ENCODE measurements at places on chromosomes 16 and 17.

DNA sequence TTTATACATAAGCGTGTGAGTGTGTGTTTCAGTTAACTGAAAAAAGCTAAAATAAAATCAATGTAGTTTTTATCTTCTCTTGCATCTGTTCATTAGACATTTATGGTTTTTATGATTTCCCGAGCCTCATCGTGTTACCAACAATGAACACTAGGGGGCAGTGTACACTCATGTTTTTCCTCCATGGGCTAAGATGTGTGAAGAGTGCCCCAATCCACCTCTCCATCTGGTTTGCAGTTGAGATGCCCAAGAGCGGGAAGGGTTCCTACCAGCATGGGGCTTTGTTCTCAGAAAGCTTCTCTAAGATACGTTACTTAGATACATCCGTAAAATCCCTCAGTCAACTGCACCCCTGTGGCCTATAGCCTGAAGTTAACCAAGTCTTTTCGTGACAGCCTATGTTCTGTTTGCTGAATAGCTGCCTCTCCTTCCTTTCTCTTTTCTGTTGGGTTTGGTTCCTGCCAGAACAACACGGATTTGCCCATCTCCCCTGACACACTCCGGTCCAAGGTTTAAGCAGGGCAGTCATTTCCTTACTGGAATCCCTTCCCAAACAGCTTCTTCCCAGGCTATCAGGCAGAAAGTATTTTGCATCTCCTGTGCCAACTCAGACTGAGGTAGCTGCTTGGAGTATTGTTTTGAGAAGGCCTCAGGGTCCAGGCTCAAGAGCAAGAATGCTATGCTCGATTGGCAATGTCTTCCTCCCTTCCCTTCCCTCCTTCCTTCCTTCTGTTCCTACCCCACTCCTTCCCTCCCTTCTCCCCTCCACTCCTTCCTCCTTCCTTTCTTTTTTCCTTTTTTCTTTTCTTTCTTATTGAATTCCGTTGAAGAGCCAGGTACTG is 12.9 kb upstream of the ELAC2 start:
- peak; percentile 7 for DNase-seq

- no peak for DNase-seq
These were observed 223.1 kb upstream of the MAF start for GRCh38 chr16:79823639-79824038.

GRCh38 chr17:55673743-55674506 is 48.7 kb downstream of the TMEM100 start:
- DNase-seq = peak; percentile 82

DNA sequence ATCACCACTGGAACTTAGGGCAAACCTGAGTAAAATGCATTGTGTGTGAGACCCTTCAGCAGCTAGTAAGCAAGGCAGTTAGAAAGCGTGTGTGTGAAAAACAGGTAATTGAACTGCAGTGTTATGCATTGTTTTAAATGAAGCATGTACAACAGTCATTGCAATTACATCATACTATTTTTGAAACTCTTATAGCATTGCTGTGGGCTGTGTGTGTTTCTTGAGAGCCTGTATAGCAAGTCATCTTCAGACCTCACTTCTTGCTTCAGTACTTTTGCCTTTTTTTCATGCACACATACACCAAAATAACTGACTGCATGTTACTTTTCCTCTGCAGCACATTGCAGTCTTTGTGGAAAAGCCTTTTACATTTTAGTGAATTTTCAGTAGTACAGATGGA is 19.2 kb downstream of the PTRH2 start:
- no peak for DNase-seq

GRCh38 chr17:19004421-19005136 is at the start of gene FAM83G:
FAM83G (minus strand) TSS chr17:19004764; CDS start chr17:19004041, 723 bp downstream.
- no peak for DNase-seq

DNA sequence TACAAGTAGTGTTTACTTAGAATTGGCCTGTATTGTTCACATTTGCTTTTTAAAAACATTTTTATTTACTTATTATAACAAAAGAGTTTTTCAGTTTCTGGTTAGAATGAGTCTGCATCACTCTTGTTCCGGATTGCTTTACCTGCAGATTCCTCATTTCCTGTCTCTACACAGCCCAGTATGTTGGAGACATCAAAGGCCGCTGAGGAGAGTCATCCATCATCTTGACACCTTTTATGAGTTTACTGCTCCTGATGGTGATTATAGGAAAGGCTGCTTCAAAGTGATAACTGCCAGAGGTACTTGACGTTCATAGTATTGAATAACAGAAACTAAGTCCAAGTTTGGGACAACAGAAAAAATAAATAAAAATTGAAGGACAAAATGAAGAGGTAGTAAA is 490.5 kb upstream of the CA10 start:
- no peak for DNase-seq

- DNase-seq = no peak
These were observed 34.9 kb downstream of the CMC2 start for GRCh38 chr16:80971819-80972218.

DNA sequence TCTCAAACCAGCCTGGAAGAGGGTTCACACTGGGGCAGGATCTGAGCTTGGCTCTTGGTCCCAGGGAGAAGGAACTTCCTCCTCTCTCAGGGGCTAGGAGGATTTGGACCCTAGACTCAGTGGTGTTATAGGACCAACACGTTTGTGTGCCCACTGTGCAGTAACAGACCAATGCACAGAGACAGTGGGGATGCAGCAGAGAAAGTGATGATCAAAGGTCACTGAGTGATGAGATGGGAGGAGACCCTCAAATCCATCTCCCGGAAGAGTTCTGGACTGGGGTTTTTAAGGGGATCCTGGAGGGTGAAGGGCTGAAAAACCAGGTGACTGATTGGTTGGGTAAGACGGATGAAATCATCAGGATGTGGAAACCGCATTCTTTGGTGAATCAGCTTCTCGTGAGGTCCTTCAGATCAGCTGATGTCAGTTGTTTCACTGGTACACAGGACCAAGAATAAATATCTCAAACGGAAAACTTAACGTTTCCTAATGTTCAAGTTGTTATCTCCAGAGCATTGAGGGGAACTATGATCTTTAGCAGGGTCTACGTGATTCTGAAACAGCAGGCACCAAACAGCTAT is 3.3 kb upstream of the VAC14 start:
- no peak for DNase-seq

DNA sequence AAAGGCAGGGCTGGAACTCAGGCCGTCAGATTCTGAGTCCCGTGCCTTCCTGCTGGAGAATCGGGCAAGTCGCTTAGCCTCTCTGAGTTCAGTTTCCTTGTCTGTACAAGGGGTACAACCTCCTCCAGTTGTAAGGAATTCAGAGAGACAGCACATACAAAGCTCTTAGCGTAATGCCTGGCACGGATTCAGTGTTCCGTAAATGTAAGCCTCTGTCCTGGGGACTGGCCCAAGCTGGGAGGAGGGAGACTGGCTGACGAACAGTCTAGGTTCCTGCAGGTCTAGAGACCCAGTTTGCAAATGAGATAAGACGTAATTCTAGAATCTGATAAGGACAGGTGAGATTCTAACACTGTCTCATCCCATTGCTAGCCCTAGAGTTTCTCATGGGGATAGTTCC is 9.9 kb downstream of the METTL22 start:
- DNase-seq = no peak

DNA sequence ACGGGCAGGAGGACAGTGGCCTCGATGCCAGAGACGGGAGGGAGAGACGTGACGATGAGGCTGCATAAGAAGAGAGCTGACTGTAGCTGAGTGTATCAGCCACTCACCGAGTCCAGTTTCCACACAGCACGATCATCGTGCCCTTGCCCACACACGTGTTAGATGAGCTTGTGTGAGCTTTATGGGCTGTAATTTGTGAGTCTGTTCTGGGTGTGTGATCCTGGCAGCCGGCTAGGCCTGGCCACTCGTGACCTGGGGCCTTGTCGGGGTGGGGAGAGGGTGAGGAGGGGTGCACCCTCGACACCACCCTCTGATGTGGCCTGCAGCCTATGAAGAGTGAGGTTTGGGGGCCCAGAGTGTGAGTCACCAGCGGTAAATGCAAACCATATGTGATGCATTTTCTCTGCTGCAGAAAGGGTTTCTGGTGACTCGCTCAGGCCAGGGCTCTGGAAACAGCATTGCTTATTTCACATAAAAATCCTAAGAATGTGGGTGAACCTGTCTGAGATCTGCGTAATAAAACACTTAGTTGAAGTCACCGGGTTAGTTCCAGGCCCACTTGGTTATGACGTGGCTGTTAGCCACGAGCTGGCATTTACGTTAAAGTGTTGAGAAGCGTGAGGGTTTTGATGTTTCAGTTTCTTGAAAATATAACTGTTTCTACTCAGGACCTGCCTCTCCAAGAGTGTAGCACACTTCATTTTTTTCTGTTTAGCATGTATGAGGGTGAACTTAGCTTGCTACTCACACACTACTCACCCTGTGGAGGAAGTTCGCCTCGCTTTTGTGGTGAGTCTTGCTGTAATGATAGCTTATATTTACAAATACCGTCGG is 4.2 kb downstream of the METRNL start:
- DNase-seq = peak; percentile 50

DNA sequence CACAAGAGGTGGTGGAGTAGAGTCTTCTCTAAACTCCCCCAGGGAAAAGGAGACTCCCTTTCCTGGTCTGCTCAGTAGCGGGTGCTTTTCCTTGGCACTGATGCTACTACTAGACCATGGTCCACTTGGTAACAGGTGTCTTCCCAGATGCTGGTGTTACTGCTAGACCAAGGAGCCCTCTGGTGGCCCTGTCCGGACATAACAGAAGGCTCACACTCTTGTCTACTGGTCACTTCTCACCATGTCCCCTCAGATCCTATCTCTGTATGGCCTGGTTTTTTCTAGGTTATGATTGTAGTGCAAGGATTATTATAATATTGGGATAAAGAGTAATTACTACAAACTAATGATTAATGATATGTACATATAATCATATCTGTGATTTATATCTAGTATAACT is 49.7 kb upstream of the ARL4D start:
- no peak for DNase-seq

DNA sequence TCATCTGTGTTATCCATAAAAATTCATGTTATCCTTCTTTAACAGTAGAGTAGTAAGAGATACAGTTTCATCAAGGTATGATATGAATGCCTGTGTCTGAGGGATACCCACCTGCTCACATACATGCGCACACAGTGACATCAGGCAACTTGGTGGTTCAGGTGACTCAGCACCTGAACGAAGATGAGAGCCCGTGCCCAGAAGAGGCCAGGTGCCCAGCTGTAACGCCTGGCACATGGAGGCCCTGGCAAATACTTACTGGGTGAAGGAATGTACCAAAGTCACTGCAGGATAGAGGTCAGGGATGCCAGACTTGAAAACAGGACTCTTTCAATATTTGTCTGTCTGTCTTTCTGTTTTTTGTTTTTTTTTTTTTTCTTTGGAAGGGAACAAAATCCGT is 72.6 kb upstream of the LGALS9 start:
- DNase-seq = no peak

GRCh38 chr17:31593806-31594205 is 202.3 kb downstream of the RAB11FIP4 start:
- DNase-seq = no peak

DNA sequence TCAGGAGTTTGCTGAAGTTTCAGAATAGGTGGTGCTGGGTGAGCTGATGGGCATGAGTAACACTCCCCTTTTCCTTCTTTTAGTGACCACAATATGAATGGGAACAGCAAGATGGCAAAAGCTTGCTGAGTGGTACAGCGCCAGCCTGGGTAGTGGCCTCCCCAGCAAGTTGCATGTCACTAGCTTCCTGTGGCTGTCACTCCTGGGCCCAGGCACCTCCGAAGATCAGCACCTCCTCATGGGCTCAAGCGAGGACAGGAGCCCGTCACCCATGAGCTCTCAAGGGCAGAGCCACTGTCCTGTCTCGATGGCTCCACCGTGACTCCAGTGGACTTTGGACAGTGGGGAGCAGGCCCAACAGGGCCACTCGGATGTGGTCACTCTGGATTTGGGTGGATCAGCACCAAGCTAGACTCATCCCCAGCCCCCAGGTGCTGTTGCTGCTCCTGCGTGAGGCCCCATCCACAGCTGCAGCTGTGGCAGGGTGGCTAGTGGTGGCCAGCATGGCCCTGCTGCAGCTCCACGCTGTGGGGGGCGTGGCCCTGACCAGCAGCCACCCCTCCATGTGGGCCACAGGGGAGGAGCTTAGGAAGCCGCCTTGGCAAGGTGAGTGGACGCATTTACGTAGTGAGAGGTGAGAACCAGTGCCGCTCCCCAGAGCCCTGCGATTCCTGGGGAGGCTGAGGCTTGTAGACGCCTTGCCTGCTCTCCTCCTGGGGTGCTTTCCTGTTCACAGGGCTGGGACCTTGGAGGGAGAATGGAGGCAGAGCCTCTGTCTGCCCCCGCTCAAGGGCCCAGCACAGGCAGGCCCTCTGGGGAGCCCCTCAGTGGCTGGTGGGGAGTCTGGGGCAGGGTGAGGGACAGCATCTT is 13.6 kb upstream of the DNASE1 start:
- no peak for DNase-seq

DNA sequence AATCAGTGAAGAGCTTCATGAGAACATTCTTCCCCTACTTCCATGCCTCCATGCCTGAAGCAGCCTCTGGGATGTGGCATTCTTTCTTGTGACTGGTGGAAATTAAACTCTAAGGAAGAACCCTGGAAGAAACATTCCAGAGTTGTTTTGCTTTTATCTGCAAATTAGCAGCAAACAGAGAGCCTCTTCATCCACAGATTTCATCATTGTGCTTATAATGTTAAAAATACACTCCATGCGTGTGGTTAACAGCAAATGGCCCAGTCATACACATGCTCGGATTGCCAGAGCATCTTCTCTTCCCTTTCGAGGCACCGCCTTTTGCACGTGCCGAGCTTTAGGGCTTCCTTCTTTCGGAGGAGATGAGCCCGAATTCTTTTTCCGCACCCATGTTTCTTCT is 411.3 kb downstream of the SNX29 start:
- no peak for DNase-seq

DNA sequence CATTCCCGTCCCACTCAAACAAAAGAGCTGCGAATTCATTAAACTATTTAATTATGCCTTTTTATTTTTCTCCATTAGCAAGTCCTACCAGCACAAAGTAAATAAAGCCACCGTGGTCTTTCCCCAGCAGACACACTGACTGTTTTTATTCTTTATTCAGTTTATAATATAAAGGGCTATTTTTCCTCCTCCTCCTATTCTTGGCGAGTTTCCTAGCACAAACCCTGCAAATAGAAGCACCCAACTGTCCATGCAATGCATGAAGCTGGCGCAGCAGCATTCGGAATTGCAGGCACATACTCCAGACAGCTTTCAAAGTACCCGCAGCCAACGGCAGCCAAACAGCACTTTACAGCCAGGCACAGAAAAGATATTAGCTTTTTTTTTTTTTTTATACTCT is 583.4 kb upstream of the PSMD7 start:
- DNase-seq = no peak

DNA sequence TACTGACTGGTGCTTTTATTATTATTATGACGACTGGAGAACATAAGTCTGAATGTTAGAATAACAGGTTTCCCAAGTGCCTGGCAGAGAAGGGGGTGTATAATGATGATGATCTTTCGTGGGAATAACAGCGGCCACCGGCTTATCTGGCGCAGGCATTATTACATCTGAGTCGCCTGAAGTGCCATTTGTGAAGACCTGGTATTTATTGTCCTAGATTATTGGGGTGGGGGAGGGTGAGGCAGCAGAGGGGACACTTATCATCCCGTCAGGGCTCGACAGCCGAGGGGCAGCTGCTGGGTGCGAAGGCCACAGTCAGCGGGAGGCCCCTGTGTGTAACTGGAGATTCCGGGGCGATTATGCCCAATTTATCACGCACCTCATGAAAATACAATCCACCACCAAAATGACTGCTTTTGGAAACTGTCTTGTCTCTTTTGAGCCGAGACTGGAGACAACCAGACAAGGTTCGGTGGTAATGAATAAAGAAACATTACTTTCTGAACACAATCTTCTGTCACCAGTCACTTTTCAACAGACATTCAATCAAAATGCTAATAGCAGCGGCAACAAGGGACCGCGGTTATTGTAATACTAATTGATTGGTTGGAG is 199.3 kb downstream of the CCDC182 start:
- DNase-seq = no peak

GRCh38 chr17:73990290-73990689 is 213.2 kb upstream of the RPL38 start:
- DNase-seq = no peak
